ENCODE measurements at places on chromosomes 5 and 9. TPM values are rescaled to one million over a fixed set of nuclear protein-coding genes. Genes with fewer than 3 reads are reported as not detected.

QRFP gene
- not detected for total RNA-seq

GRCh38 chr5:132457371-132458225 is 33.0 kb downstream of the IRF1 start:
- H3K4me1 ChIP-seq: peaks cover 92% of the 10 kb centered on the region
- no peaks in the 10 kb centered on the region for H3K27me3 ChIP-seq
- H3K27ac ChIP-seq: peak overlapping the region; percentile 90
- peaks cover 6% of the 10 kb centered on the region for H3K36me3 ChIP-seq
- peak; percentile 74 for DNase-seq

ZNF618 gene
- 10.2 TPM for total RNA-seq

- H3K4me3 ChIP-seq: no peak overlapping the region
- no peaks in the 10 kb centered on the region for H3K4me1 ChIP-seq
- no peaks in the 10 kb centered on the region for H3K27me3 ChIP-seq
- no peak overlapping the region for H3K27ac ChIP-seq
- no peaks in the 10 kb centered on the region for H3K36me3 ChIP-seq
- DNase-seq: no peak
These were observed 21.8 kb upstream of the ANP32B start for GRCh38 chr9:97961361-97961760.

- no peaks in the 10 kb centered on the region for H3K36me3 ChIP-seq
- H3K4me3 ChIP-seq: no peak overlapping the region
- peaks cover 20% of the 10 kb centered on the region for H3K4me1 ChIP-seq
- H3K27ac ChIP-seq: no peak overlapping the region
- H3K27me3 ChIP-seq: no peaks in the 10 kb centered on the region
These were observed 55.4 kb upstream of the TBC1D2 start for GRCh38 chr9:98310752-98311392.

SPATA31C1 gene
- not detected for total RNA-seq

OR1Q1 gene
- not detected for total RNA-seq

DNA sequence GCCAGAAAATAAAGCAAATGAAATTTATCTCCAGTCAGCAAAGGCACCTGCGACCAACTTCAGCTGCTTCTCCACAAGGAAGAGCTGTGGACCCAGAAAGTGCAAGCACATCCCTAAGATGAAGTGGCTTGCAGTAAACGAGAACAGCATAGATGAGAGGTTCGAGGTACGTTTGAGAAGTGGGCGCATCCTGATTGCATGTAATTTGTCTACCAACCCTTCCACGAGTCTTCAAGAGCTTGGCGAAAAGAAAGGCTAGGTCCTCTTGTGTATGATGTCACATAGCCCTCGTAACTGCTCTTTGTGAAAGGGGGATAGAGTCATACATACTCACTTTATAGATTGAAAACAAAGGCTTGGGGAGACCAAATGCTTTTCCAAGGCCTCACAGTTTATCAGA is 6.0 kb upstream of the LCP2 start:
- no peaks in the 10 kb centered on the region for H3K27me3 ChIP-seq
- no peak overlapping the region for H3K4me3 ChIP-seq
- no peak for DNase-seq
- peaks cover 58% of the 10 kb centered on the region for H3K4me1 ChIP-seq
- H3K27ac ChIP-seq: no peak overlapping the region

SLC27A4 gene
- total RNA-seq: 19.5 TPM

MYORG gene
- 4.8 TPM for total RNA-seq

DNA sequence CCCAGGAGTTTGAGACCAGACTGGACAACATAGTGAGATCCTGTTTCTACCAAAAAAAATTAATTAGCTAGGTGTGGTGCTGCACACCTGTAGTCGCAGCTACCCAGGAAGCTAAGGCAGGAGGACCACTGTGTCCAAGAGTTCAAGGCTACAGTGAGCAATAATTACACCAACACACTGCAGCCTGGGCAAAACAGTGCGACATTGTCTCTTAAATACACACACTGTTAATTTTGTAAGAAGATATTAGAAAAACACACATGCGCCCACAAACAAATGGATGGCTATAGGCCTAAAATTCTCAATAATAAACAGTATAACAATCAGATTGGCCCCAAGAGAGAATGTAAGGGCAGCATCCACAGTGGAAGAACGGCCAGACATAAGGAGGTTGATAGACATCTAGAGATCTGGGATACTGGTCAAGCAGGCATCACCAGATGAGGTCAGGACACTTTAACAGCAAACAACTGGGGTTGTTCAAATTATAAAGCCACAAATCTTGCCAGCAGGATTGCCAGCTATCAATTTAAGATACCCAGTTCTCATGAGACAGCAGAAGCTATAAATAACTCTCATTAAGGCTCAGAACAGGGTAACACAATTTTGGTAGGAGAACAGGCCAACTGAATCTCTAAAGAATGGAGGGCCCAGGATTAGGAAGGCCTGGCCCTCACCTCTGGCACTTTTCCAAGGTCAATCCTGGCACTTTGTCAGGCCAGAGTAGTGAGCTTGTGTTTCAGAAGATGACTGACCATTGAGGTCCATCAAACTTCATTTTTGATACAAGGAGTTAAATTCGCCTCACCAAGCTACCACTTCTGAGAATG is 29.5 kb downstream of the GOLPH3 start:
- peaks cover 12% of the 10 kb centered on the region for H3K36me3 ChIP-seq
- DNase-seq: no peak
- H3K4me3 ChIP-seq: no peak overlapping the region
- no peaks in the 10 kb centered on the region for H3K27me3 ChIP-seq
- no peak overlapping the region for H3K27ac ChIP-seq
- peaks cover 58% of the 10 kb centered on the region for H3K4me1 ChIP-seq

DNA sequence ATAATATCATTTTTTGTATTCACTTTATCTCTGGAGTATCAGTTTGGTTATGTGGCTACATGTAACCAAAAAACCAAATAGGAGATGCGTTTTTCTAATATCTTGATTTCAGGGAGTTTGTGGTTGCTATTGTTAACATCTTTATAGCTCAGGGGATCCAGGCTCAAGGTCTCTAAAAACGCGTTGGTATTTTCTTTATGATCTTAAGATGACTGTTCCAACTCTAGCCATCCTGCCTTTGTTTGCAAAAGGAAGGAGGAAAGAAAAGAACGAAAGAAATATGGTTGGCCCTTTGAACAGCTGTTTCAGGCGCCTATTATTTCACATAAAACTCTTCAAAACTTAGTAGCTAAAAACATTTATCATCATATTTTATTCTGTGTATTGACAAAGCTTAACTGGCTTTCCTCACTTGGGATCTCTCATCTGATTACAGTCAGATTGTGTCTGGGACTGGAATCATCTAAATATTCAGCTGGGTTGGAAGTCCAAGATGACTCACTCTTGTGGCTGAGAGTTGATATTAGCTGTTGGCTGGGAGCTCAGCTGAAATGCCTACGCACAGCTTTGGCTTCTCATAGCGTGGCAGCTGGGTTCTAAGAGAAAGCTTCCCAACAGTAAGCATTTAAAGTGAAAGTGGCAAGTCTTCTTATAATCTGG is 60.1 kb downstream of the FAM174A start:
- H3K27ac ChIP-seq: no peak overlapping the region
- no peaks in the 10 kb centered on the region for H3K27me3 ChIP-seq
- peak; percentile 32 for DNase-seq
- no peak overlapping the region for H3K4me3 ChIP-seq
- H3K36me3 ChIP-seq: no peaks in the 10 kb centered on the region

GRCh38 chr5:79301046-79301712 is 65.2 kb downstream of the JMY start:
- H3K27ac ChIP-seq: no peak overlapping the region
- no peaks in the 10 kb centered on the region for H3K27me3 ChIP-seq
- peaks cover 45% of the 10 kb centered on the region for H3K36me3 ChIP-seq
- no peak for DNase-seq
- no peak overlapping the region for H3K4me3 ChIP-seq
- no peaks in the 10 kb centered on the region for H3K4me1 ChIP-seq

SLC1A3 gene
- 52.1 TPM for total RNA-seq

FOXD4 gene
- 0.32 TPM for total RNA-seq

ATP10B gene
- not detected for total RNA-seq

DNA sequence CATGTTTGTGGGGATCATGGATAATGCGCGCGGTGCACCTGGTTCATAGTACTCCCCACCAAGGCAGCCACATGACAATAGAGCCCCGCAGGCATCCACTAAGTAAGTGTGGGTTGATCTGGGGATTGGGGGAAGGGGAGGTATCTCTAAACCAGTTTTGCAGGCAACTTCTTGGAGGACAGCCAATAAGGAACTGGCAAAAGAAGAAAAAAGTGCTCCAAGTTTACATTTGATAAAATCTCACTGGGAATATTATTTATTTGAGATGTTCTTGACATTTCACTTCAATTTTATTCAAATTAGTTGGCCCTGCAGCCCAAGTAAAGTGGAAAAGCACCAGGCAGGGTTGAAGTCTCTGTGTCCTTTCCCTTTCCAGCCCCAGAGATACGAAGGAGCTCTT is 8.5 kb downstream of the FBP1 start:
- peaks cover 46% of the 10 kb centered on the region for H3K4me1 ChIP-seq
- no peaks in the 10 kb centered on the region for H3K27me3 ChIP-seq
- peak overlapping the region; percentile 53 for H3K27ac ChIP-seq
- no peak for DNase-seq

DNA sequence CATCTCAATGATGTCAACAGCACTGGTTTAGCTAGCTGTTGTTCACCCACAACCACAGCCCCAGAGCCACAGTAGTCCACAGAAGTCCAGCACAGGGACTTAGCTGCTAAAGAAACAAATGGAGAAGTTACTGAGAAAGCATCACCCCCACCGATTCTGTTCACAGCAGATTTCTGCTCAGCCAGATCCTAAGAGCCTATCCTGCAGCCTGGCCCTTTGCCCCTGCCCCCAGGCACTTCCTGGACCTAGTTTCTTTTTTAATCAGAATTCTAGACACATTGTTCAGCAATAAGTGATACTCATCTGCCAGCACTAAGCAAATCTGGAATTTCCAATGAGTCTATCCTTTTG is 7.4 kb downstream of the B4GALT1 start:
- H3K36me3 ChIP-seq: no peaks in the 10 kb centered on the region
- no peaks in the 10 kb centered on the region for H3K27me3 ChIP-seq
- DNase-seq: peak; percentile 69
- H3K27ac ChIP-seq: peak overlapping the region; percentile 97
- peak overlapping the region; percentile 21 for H3K4me3 ChIP-seq

FBXL7 gene
- total RNA-seq: 8.0 TPM

DNA sequence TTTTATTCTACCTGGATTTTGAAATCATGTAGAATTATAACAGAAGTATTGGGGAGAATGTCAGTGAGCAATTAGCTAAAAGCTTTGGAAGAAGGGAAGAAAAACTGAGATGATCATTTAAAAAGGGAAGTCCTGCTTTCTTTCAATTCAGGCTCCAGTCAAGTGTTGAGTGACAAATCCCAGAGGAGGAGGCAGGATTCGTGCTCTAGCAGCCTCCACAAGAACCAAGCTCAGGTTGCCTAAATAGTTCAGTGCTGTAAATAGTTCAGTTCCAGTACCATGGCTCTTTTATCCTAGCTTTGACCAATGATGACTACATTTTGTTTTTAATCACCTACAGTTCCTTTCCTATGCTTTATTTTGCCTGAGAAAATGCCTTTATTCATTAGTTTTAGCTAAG is 204.9 kb upstream of the NREP start:
- H3K4me1 ChIP-seq: no peaks in the 10 kb centered on the region
- no peaks in the 10 kb centered on the region for H3K36me3 ChIP-seq
- no peak for DNase-seq

GNA14 gene
- total RNA-seq: 15.6 TPM

GRCh38 chr9:12973710-12974109 is 198.9 kb downstream of the LURAP1L start:
- H3K36me3 ChIP-seq: no peaks in the 10 kb centered on the region
- H3K4me1 ChIP-seq: no peaks in the 10 kb centered on the region
- no peak for DNase-seq
- no peak overlapping the region for H3K4me3 ChIP-seq
- H3K27me3 ChIP-seq: no peaks in the 10 kb centered on the region

GRCh38 chr9:85900504-85901201 is 40.3 kb upstream of the NAA35 start:
- H3K4me1 ChIP-seq: no peaks in the 10 kb centered on the region
- no peaks in the 10 kb centered on the region for H3K36me3 ChIP-seq
- no peak overlapping the region for H3K27ac ChIP-seq
- no peaks in the 10 kb centered on the region for H3K27me3 ChIP-seq
- no peak for DNase-seq

TOR1A gene
- 34.6 TPM for total RNA-seq

GRCh38 chr9:78835928-78836450 is 539.1 kb downstream of the PSAT1 start:
- no peaks in the 10 kb centered on the region for H3K4me1 ChIP-seq
- no peak overlapping the region for H3K4me3 ChIP-seq
- H3K36me3 ChIP-seq: no peaks in the 10 kb centered on the region
- no peak overlapping the region for H3K27ac ChIP-seq
- no peaks in the 10 kb centered on the region for H3K27me3 ChIP-seq
- no peak for DNase-seq

KIF20A gene
- total RNA-seq: 1.2 TPM

- no peaks in the 10 kb centered on the region for H3K27me3 ChIP-seq
- peak overlapping the region; percentile 91 for H3K4me3 ChIP-seq
- H3K4me1 ChIP-seq: peaks cover 11% of the 10 kb centered on the region
- H3K27ac ChIP-seq: peak overlapping the region; percentile 83
- no peaks in the 10 kb centered on the region for H3K36me3 ChIP-seq
These were observed 670 bp downstream of the CCDC171 start for GRCh38 chr9:15553528-15553898.

DNA sequence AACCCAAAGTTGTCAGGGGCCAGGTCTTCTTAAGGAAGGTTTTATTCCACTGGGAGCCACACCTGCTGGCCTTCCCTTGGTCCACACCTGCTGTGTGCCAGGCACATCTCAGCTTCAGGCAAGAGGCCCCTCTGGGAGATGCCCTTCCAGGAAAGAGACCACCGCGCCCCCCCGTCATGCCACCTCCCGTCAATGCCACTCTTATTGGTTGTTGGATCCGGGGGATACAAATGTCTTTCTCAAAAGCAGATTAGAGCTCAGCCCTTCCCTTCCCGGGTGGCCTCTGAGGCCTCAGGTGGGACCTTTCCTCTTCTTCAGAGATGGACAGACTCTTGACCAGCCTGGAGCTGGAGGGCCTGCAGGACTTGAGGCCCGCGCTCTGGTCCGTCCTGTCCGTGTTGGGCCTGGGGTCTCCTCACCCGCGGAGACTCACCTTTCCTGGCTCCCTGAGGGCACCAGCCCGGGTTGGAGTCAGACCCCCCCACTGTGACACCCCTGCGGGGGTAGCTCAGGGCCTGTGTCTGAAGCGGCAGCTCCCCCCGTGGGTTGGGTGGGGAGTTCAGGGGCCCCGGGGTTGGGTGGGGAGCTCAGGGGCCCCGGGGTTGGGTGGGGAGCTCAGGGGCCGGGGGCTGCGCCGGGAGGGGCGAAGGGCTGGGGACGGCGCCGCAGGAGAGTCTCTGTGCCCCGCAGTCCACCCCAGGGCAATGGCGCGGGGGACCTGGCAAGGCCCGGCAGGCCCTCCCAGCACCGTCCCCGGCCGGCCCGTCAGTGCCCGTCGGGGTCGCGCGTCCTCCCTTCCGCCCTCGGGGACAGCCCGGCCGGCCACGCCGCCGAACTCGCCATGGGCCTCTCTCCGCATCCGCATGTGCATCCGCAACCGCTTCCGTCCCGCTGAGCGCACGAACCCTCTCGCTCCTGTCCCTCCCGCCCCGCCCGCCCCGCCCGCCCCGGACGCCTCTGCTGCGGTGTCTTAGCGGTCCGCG is 3.7 kb upstream of the SLC9A3 start:
- H3K36me3 ChIP-seq: no peaks in the 10 kb centered on the region
- no peak overlapping the region for H3K27ac ChIP-seq
- H3K27me3 ChIP-seq: peaks cover 90% of the 10 kb centered on the region
